Thoracic aorta (tissue), 2 donors: ENCODE measurements at places on chromosomes 12 and 14.

DNA sequence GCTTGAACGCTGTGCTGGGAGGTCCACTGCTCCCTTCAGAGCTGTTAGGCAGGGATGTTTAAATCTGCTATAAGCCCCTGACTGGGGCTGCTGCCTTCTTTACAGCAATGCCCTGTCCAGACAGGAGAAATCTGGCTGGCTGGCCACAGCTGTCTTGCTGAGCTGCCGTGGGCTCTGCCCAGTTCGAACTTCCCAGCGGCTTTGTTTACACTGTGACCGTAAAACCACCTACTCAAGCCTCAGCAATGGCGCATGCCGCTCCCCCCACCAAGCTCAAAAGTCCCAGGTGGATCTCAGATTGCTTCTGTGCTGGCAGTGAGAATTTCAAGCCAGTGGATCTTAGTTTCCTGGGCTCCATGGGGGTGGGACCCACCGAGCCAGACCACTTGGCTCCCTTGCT is 35.8 kb downstream of the CKAP4 start:
- DNase-seq, result no peak

GRCh38 chr14:74507840-74508239 is 14.3 kb downstream of the ISCA2 start:
- no peak for DNase-seq

DNA sequence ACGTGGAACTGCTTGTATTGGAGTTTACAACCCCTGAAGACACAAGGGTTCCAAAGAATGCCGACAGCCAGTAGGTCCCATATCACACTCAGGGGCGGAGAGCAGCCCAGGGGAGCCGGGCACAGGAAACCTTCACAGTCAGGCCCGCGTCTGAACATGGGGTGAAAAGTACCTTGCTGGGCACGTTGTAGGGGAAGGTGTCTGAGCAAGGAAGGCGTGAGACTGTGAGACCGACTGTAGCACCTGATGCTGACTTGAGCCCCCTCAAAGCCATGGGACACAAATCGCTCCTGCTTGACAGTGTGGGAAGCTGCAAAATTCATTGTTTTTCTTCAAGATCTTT is 14.7 kb downstream of the RIMBP2 start:
- no peak for DNase-seq

DNA sequence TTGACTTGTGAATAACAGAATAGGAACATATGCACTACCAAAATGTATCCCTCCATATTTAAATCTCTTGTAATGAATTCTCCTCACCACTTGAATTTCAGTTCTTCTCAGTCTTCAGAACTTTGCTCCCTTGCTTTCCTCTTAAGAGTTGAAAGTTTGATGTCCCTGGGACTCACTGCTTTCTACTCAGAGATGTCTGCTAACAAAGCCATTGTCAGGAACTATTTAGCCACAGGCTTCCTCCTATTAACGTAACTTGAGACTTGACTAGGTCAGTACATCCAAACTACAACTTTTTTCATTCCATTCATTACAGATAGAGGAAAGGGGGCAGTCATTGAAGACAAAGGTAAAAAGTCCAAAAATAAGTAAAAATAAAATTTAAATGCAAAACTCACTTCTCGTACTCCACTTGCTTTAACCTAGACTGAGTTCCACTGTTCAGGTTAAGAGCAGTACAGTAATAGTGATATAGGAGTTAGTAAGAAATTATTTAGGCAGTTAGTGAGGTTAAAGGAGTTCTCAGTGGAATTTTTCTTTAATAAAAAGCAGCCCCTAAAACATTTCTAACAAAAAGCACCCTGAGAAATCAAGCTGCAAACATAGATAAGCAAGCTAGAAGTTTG is 364.2 kb downstream of the SOX5 start:
- no peak for DNase-seq

- DNase-seq, result no peak
Observed at GRCh38 chr12:111761706-111762105, 5.0 kb upstream of the ALDH2 start.

GRCh38 chr12:25995906-25996305 is 37.4 kb downstream of the RASSF8 start:
- no peak for DNase-seq

DNA sequence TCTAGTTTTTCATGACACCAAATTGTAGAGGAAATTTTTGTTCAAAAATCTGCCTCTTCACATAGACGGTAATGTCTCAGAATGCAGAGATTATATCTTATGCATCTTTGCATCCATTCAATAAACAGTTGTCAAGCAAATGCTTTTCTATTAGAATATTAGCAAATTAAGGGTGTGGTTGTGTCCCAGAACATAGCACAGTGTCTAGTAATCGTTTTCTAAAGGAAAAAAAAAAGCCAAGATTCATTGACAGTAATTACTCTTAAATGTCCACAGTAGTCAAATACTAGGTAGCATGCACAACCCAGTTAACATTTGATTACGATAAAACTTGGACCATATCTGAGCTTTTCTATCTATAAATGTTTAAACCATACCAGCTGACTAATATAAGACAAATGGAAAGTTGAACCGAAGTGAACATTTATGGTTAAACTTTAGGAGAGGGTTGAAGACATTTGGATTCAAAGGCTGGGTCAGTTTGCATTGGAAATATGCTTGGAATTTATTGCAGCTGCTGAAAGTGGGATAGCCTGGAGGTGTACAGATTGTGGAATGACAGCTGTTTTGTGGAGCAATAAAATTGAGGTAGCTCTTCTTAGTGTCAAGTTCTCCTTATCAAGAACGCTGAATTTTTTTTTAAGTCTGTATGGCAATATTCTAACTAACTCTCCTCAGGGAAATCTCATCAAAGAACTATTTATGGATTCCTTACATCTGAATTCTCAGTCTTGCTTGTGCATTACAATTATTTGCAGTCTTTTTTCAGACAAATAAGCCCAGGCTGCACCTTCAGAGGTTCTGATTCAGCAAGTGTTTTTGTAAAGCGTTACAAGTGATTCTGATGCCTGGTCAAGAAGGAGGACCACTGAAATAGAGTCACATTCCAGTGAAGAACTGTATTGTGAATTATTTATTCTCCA is 66.7 kb upstream of the ATP2B1 start:
- DNase-seq, result no peak

- peak; percentile 85 for DNase-seq
Observed at GRCh38 chr14:74548881-74549280, 55.3 kb downstream of the ISCA2 start.

GRCh38 chr12:130086248-130086647 is 76.0 kb upstream of the FZD10 start:
- no peak for DNase-seq

DNA sequence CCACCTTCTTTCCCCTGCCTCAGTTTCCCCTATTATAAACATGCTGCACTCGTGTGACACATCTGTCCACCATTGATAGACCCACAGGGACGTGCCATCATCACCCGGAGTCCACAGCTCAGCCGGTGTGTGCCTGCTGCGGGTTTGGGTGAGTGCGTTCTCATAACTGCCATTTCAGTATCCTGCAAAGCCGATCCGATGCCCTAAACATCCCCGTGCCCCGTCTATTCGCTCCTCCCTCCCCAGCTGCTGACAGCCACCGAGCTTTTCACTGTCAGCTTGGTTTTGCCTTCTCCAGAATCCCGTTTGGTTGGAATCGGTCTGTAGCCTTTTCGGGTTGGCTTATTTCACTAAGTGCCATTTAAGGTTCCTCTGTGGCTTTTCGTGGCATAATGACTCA is 3.9 kb downstream of the LRCOL1 start:
- no peak for DNase-seq

DNA sequence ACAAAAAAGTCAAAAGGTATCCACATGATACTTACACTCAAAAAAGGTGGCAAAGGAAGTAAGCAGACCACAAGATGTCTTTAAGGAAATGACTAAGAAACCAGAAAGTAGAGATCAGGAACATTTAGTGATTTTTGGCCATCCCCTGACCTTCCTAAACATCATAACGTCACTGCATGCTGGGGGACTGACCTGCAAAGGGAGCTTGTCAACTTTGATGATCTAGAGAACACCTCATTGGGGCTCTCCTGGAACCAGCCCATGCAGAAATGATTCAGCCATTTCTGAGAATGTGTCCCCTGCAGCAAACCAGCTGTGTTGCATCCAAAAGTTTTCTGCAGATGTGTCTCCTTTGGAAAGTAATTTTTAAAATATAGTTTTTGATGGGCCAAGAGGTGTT is 152.2 kb upstream of the RASSF8 start:
- no peak for DNase-seq

DNA sequence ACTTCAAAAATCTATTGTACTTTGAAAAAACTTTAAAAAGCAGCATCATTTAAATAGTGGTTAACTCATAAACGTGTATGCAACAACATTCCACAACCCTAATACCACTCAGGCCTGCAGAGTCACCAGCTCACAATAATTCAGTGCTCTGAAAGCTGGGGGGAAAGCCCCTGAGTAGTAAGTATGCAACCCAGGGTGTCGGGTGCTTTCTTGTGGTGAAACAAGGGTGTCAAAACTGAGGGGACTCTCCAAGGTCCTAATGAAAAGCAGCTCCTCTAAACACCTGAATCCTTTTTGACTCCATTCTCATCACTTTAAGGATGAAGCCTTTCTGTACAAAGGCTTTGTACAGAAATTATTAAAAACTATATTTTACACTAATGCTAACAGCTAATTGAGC is 33.7 kb downstream of the FGFR1OP2 start:
- no peak for DNase-seq

DNA sequence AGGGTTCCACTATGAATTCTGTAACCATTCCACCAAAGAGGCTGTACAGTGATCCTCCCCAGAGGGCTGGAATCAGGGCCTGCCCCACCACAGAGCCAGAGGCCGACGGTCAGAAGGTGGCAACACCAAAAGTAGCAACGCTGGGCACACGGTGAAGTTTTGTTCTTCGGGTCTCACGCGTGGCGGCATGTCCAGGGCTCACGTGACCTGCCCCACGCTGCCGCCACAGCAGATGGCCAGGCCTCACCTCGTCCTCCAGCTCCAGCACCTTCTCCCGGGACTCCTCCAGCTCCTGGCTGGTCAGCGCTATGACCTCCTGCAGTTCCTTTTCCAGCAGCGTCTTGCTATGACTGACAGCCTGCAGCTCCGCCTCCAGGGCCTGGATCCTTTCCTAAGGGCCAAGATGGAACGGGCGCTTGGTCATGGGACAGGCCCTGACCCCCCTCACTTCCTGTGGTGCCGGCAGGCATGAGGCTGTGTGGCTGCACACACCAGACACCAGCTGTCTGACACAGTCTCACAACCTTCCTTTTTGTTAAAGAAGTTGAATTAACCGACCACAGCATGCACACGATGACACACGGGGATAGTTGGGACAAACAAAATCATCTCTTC is 22.4 kb upstream of the ANKLE2 start:
- no peak for DNase-seq

DNA sequence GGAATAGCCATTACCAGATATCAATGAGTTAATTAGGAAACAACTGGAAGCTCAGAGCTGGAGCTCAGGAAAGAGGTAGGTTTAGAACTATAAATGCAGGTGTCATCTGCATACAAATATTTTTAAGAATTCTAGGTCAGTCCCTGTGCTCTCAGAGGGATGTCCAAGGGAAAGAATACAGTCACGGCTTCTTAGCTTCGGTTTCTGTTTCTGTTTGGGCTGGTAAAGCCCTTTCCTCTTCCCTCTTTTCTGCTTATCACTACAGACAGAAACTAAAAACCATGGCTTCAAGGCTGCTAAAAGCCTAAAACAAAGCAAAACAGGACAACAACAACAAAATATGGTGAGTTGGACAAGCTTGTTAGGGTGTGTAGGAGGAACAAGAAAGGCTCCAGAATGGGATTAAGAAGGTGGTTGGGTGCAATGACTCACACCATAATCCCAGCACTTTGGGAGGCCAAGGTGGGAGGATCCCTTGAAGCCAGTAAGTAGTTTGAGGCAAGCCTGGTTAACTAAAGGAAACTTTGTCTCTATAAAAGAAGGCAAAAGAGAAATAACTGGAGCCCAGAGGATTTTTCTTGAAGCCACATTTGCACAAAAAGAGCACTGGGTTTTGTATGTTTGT is 113.0 kb downstream of the SEC23A start:
- DNase-seq, result no peak

- DNase-seq, result no peak
Observed at GRCh38 chr14:49992901-49993339, 100.0 kb downstream of the ARF6 start.

DNA sequence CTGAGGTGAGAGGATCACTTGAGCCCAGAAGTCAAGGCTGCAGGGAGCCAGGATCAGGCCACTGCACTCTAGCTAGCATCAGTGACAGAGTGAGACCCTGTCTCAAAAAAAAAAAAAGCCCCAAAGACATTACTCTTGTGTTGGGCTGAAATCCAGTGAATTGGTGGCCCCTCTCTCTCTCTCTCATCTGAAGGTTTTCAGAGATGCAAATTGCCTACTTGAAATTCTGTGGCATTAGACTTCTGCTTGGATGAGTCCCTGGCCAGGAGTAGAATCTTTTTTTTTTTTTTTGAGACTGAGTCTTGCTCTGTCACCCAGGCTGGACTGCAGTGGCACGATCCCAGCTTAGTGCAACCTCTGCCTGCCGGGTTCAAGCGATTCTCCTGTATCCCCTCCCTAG is 112.0 kb upstream of the ATF7IP start:
- no peak for DNase-seq

DNA sequence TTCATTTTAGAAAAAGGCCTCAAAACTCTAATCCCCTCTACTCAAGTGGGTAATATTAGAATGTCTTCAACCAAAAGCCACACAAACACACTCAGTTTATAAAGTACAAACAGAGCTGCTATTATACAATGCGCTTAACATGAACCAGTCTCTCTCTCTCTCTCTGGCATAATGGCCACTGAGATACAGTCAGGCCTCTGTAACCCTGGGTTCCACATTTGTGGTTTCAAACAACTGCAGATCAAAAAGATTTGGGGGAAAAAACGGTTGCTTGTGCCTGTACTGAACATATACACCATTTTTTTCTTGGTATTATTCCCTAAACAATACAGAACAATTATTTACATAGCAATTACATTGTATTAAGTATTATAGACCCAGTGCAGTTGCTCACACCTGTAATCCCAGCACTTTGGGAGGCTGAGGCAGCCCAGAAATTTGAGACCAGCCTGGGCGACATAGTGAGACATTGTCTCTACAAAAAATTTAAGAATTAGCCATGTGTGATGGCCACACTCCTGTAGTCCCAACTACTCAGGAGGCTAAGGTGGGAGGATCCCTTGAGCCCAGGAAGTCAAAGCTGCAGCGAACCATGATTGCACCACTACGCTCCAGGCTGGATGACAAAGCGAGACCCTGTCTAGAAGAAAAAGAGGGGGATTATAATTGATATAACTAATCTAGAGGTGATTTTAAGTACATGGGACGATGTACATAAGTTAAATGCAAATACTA is 5.6 kb downstream of the SLC11A2 start:
- no peak for DNase-seq

- DNase-seq, result no peak
Observed at GRCh38 chr14:36520601-36521525, 831 bp upstream of the NKX2-1 start.

- DNase-seq, result no peak
Observed at GRCh38 chr14:35254736-35255135, 37.4 kb upstream of the PSMA6 start.

GRCh38 chr14:68695326-68695768 is 97.5 kb downstream of the ZFP36L1 start:
- DNase-seq, result peak; percentile 41
